ENCODE measurements at places on chromosomes 5 and 9. TPM values are rescaled to one million over a fixed set of nuclear protein-coding genes. Genes with fewer than 3 reads are reported as not detected.

- DNase-seq, result no peak
These were observed 1143.5 kb downstream of the PTPRD start for GRCh38 chr9:9469271-9469670.

DNA sequence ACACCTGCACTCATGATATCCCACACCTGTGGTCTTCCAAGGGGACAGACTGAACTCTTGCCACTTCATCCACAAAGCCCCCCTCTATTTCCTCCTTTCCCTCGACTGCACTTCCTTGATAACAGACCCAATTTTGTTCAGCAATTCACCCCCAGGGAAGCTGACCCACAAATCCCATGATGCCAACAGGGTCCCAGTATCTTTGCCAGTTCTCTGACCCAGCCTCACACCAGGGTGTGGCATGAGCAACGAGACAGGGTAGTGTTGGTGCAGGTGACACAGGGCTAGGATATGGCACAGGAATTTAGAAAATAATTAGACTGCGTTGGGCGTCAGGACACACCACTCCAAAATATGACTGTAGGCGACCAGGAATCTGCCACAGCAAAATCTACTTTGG is 30.2 kb upstream of the KCNIP1 start:
- DNase-seq, result no peak

DNA sequence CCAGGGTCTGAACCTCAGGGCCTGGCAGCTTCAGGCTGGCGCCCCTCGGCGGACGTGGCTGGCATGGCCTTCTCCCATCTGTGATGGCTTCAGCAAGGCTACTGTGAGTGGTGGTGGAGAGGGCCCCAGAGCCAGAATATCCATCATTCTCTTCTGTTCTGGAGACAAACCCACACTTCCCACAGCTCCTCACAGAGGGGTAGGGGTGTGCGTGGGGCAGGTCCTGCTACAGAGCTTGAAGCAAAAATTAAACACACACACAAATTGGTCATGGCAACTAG is 9.6 kb downstream of the GPX3 start:
- DNase-seq, result no peak

GRCh38 chr5:175728316-175728715 is 70.4 kb downstream of the HRH2 start:
- DNase-seq, result no peak

DNA sequence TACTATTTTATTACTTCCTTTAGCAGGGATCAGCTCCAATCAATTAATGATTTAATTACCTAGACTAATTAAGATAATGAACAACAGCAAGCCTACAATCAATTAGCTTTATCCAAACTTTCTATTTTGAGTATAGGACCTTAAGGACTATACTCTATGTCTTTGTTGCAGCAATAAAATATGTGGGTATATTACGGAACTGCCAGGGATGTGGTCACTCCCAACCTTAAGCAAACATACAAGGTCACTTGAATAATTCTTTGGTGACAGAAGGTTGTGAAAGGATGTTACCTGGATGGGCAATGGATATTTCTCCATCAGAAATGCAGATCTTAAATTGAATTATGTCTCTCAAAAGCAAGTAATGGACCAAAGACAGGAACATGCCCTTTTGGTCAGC is 907.4 kb upstream of the DMAC1 start:
- DNase-seq, result no peak

The PLAC8L1 gene
- not detected for polyA plus RNA-seq

GRCh38 chr5:180111273-180112002 is 39.9 kb upstream of the RNF130 start:
- no peak for DNase-seq

DNA sequence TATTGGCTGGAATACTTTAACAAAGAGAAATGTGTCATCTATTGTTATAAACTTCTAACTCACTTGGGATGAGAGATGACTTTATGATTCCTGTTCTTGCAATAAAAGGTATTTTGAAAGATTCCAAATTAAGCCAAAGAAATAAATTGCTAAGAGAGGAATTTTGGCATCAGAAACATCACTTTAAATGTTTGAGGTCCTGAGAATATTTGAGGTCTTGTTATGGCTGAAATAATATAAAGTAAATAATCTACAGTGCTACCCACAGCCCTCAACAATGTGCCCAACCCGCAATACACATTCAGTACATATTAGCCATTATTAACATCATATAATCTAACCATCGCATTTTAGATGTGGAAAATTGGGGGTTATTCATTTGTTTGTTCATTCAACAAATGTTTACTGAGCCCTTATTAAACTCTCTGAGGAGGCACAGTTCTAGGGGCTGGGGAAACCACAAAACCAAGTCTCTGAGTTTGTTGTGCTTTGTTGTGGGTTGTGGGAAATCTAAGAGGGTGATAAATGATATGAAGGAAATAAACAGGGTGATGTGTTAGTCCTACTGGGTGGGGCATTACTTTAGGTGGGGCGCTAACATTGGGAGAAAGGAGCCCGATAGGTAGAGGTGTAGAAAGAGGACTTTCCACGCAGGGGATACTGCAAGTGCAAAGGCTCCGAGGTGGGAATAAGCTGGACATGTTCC is 135.2 kb upstream of the CLINT1 start:
- DNase-seq, result no peak

- no peak for DNase-seq
These were observed 35.3 kb downstream of the THBS4 start for GRCh38 chr5:80070338-80071056.

The NUDT12 gene
- 1.6 TPM for polyA plus RNA-seq

The PCDHB10 gene
- polyA plus RNA-seq, result not detected

The PLAA gene
- 12.6 TPM for polyA plus RNA-seq

DNA sequence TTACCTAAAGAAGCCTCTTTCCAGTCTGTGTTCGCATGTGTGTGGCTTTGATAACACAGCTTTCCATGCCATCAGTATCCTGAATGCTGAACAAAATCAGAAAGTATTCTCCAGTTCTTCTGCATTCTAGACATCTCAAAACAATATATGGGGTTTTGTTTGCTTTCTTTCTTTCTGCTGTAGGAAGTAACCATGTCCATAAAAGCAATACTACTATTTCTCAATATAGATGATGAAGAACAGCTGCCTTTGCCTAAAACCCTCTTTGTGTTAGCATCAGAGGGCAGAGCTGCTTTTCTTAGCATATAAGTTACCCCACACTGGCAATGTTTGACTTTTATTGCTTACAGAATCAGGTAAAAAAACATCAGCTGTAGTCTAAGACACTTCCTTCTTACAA is 963.6 kb downstream of the CDH12 start:
- DNase-seq, result no peak

The ARHGEF28 gene
- polyA plus RNA-seq, result not detected
